ENCODE measurements at places on chromosomes 1 and 21.

GRCh38 chr1:232292239-232292638, 337.7 kb downstream of the SIPA1L2 start:
- no peak for DNase-seq

DNA sequence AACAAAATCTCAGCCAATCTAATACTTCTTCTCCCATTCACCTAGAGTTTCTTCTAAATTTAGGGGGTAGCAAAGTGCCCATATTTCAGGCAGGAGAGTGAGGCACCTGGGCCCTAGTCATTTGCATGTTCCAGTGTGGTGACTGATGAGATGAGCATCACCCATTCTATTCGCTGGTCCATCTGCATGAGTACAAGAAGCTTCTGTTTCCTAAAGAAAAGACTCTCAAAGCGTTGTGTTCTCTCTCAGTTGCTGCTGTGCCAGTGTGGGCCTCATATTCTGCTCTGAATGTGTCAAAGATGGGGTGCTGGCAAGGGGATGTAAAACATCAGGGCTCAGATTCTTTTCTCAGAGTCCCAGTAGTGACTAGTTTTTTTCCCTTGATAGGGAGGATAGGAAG, 16.1 kb upstream of the DPYD start:
- no peak for DNase-seq

DNA sequence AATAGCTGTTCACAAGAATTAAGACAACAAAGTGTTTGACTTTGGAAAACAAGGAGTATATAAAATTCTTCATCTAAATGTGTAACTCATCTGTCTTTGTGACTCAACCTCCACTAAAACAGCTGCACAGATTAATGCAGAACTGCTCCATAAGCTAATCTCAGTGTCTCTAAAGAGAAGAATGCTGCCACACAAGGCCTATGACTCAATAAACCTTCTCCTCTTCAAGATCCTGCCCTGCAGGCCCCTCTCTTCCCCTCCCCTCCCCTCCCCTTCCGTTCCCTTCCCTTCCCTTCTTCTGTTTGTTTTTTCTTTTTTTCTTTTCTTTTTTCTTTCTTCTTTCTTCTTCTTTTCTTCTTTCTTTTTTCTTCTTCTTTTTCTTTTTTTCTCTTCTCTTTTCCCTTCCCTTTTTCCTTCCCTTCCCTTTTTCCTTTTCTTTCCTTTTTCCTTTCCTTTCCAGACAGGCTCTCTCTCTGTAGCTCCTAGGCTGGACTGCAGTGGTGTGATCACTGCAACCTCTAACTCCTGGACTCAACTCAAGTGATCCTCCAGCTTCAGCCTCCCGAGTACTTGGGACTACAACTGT, 1052.8 kb downstream of the BRINP3 start:
- DNase-seq: no peak

GRCh38 chr21:45021428-45022347, 52.7 kb upstream of the ADARB1 start:
- no peak for DNase-seq

DNA sequence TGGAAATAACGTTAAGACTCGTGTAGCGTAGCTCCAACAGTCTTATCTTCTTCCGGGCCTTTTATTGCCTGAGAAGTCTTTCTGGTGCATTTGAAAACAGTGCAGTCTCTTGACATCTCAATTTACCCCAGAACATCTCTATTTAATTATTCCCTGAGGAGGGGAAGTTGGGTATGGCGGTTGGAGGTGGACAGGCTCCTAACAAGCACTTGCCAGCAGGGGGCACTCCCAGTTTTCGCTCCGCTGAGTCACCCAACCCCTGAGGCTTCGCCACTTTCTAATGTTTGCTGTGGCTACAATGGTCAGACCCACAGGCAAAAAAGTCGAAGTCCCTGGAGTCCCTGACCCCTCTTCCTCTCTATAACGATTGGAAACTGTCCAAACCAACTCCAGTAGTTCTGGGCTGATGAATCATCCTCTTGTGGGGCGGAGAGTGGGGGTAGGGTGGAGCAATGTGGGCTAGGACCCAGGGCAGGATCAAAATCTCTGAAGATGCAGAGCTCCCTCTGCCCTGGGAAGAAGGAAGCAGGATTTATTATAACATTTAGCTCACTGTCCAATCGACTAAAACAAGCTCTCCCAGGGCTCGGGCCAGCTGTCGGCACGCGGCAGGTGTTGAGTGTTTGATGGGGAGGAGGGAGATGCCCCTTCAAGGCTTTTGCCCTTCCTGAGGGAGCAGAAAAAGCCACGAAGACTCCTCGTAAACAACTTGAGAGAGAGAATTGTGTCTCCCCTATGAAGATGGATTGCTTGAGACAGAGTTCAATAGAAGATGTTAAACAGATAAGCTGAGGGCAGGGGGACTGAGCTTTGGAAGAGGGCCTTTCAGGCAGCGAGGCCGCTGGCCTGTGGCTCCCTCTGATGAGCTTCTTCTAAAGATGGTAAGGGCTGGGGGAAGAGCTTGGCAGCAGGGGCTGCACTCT, 85.7 kb downstream of the BRINP2 start:
- no peak for DNase-seq

DNA sequence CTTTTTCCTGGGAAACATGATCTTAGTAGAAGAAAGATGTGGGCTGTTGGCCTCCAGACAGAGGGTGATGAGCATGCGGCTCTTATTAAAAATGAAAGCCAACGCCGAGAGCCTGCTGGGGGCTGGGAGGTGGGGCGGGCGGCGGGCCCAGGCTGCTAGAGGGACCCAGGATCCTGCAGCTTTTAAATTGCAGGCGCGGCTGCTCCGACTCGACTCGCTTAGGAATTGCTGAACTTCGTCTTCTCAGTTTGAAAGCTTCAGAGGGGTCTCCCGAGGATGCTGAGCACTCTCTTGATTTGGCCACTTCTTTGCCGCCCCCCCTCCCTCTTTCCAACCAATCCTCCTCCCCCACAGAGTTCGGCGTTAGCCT, 1.2 kb downstream of the AGPAT3 start:
- DNase-seq: no peak

- DNase-seq: no peak
Observed at GRCh38 chr1:54850737-54851136, 36.3 kb downstream of the DHCR24 start.

GRCh38 chr1:9326596-9326995, 33.9 kb downstream of the SPSB1 start:
- no peak for DNase-seq

DNA sequence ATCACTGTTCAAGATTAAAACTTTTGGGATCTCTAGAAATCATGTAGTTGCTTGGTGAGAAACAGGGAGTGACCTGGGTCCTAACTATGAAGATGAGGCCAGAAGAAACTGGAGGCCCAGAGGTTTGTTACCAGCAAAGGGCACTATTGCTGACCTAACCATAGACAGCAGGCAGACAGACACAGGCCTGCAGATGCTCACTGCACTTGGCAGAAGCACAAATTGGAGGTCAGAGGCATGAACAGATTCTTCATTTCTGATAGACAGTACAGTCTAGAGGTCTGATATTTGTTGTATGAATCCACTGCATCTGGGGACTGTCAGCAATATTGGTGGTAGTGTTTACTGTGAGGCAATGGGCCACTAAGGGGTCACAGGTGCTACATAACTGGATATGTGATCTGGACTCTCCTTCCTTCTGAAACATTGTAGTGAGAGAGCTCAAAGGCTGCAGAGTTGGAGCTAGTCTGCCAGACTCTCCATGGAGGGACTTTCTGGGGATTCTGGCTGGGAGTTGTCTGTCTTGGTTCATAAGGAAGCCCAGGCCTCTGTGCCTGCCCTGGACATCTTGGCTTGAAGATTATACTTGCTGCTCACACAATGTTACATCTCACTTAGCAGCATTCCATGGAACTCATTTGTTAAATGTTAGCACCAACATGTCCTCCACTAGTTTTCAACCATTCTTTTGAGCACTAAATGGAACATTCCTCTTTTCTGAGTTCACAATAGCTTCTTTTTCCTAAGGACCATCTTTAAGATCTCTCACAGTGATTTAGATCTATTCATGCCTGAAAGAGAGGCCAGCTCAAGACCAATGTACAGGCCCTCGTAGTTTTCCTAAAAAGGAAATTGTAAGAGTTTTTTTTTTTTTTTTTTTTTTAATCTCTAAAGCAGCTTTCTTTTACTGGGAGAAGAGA, 26.9 kb upstream of the CCN1 start:
- DNase-seq: no peak

- no peak for DNase-seq
Observed at GRCh38 chr1:165928075-165928731, 100.8 kb downstream of the UCK2 start.

DNA sequence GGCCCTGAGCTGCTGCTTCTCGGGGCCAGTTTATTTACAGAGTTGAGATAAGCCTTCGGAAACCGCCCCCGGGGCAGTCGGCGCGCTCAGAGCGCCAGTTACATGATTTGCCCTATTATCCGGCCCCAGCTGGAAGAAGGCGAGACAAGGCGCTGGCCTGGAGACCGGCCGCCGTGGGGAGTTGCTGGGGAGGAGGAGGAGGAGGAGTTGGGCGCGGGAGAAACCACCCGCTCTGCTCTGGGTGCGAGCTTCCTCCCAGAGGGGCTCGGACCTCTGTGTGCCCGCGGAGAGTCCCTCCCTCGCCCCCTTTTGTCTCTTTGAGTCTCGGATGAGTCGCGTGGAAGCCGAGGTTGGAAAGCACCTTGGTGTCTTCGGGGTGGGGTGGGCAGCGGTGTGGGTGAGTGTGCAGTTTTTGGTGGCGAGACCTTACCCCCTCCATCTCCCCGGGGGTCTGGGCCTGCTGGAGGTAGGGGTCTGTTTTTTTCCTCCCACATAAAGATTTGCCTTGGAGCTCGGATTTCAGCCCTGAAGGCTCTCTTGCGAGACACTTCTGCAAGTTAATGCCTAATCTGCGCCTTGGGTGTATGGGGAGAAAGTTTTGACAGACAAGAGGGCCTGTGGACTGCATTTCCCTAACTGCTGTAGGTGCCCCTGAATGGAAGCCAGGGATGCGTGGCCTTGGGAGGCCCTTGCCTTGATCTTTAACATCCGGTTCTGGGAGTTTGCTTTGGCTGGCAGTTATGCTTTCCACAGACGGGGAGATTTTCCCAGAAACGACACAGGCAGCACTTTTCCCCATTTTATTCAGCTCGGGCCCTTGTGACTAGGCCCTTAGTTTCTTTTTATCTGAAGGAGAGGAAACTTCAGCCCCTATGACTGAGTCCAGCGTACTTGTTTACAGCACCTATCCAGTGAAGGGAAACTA, 80.0 kb downstream of the NDUFS5 start:
- DNase-seq: peak; percentile 11

GRCh38 chr1:161311595-161312181, 1.9 kb upstream of the MPZ start:
- DNase-seq: no peak

DNA sequence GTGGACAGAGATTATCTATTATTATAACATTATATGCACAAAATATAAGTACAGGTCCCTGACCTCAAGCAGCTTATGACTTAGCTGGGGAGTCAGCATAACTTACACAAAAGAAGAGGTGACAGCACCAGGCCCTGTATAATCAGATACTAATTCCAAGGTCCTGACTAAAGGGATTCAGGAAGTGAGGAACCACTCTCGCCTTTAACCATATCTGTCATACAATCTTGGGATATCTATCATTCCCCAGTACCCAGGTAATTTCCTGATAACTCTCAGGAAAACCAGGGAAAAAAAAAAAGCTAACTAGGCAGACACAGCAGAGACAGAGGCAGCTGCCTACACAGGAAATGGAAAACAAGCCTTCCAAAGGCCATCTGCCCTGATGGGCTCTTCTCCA, 78.5 kb upstream of the CAMK1G start:
- DNase-seq: no peak

GRCh38 chr1:81808760-81809159, 8.0 kb downstream of the ADGRL2 start:
- DNase-seq: no peak

GRCh38 chr1:35688161-35688560, 30.5 kb downstream of the C1orf216 start:
- DNase-seq: no peak

DNA sequence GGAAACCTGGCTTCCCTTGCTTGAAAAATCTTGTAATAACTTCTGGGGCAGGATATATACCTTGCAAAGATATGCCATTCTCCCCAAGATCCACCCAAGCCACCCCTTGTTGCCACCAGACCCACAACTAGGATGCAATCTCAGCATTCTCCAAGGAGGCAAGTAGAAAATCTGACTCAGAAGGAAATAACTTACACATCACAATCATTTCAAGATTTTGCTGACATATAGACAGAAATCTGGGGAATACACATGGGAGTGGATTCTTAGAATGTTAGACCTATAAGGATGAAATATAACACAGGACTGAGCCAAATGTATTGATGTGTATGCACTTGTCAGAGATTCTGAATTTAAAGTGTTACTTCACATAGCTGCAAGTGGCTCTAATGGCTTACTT, 14.8 kb upstream of the ZDHHC18 start:
- DNase-seq: no peak

DNA sequence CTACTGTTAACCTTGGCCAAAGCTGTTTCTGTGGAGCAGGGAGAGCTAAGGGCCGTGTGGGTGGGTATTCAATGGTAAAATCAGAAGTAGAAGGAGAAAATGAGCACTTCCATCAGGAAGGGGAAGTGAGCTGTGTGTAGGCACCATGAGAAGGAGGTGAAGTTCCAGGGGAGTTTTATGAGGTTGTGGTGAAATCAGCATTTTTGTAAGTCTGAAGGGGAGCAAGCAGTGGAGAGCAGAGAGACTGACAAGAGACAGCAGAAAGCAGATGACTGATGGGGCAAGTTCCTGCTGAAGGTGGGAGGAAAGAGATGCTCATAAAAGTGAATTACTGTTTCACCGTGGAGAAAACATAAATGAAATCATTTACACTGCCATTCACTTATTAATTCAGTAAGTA, 2.7 kb upstream of the GPR88 start:
- DNase-seq: no peak

- DNase-seq: no peak
Observed at GRCh38 chr1:113783254-113784103, 24.2 kb upstream of the PHTF1 start.

All from activated CD8-positive, alpha-beta memory T cell treated with anti-CD3 and anti-CD28 coated beads for 48 hours (primary cell).